AG04449 (cell line): ENCODE measurements at places on chromosomes 1 and 21.

DNA sequence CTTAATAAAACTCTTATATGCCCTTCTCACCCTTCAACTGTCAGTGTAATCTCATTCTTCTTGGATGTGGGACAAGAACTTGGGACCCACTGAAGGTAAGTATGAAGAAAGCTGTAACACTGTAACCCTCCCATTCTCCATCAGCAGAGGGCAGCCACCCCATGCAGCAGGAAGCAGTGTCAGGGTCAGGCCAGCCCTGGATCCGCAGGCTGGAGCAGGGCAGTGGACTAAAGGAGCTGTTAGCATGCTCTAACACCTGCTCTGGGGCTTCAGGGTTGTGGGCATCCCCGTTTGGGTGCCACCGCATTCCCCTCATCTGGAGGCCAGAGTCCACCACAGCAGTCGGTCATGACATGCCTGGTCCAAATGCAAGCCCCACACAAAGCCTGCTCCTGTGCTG, 156.5 kb downstream of the HIVEP3 start:
- no peak for DNase-seq

DNA sequence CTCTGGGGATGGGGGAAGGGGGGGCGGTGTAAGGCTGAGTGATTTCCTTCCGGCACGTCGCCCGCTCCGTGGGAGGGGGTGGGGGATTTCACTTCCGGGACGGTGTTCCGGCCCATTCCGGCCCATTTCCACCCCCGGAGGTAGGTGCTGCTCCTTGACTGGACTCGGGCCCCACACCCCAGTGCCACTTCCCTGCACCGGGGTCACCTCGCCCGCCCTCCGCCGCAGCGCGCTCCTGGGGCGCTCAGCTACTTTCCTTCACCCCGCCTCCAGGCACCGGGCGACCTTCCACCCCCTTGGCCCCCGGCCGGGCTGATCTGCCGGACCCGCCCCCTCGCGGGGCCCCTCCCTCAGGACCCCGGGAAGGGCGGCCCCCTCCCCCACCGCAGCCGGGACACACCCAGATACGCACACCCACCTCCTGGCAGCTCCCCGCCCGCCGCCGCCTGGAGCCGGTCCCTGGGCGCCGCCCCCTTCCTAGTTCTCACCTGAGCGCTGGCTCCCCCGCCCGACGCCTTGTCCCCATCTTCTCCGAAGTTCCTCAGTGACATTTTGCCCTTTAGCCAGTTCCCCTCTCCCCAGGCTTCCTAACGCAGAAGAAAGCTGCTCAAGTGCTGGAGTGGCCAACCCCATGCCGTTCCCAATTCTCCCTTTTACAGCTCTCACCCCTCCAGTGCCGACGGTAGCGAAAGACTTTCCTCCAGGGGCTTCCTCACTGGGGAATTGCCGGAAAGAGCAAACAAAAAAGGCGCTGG, at the start of gene ZBTB37:
Gene ZBTB37, plus strand, starts transcription at position 115 of the 755 bp plus-strand sequence. CDS start 1,846 bp downstream, outside the sequence.
- DNase-seq: no peak

- DNase-seq: no peak
Measured at GRCh38 chr1:1144122-1144842, 28.4 kb upstream of the C1orf159 start.

DNA sequence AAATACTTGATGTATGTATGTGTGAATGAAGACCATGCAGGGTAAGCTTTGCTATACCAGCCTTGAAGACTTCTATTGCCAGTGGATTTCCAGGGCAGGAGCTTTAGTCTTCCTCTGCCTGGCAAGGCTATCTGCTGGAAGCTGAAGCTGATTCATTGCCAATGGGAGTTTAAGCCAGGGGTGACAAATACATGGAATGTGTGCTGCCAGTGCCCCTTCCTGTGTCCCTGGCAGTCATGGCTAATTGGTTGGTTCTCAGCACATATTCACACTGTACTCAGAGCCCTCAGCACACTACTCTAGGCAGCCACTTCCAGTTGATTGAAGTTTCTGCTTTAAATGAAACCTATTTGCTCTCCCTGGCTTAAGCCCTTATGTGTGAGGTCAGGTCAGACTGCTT, 1.5 kb downstream of the ZSCAN20 start:
- no peak for DNase-seq

- no peak for DNase-seq
Measured at GRCh38 chr1:15337656-15338402, 71.9 kb upstream of the EFHD2 start.
